Esophagus mucosa (tissue), 1 donor: ENCODE measurements at places on chromosomes 11 and 22. TPM values are rescaled to one million over a fixed set of nuclear protein-coding genes. Genes with fewer than 3 reads are reported as not detected.

Gene KRTAP5-2
- total RNA-seq: not detected

Gene F2
- not detected for total RNA-seq

Gene TYR
- not detected for total RNA-seq

Gene CDC42EP1
- 117 TPM for total RNA-seq

Gene HBB
- 20.2 TPM for total RNA-seq

Gene SPON1
- 3.1 TPM for total RNA-seq

DNA sequence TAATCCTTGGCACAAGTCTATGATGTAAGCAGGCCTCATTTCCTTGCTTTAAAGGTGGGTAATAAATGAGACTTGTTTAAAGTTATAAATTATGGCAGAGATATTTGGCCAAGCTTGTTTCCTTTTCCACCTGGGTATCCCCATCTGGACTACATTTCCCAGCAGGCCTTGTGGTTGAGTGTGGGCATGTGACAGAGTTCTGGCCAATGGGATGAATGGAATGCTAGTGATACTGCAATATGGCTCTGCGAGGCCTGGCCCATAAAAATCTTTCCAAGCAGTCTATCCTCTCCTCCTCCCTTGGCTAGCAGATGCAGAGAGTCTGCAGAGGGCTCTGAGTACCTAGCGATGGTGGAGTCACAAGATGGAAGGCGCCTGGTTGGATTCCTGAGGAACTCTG is 102.5 kb downstream of the TIMP3 start:
- ATAC-seq: peak; percentile 83

- ATAC-seq: no peak
Observed at GRCh38 chr11:110829873-110830272, 117.6 kb upstream of the ARHGAP20 start.

- ATAC-seq: no peak
Observed at GRCh38 chr11:102004220-102004619, 43.0 kb upstream of the CFAP300 start.
